ENCODE measurements at places on chromosomes 1 and 21.
A peak's percentile ranks its signal among the peaks of the same experiment; 100 is the strongest.

DNA sequence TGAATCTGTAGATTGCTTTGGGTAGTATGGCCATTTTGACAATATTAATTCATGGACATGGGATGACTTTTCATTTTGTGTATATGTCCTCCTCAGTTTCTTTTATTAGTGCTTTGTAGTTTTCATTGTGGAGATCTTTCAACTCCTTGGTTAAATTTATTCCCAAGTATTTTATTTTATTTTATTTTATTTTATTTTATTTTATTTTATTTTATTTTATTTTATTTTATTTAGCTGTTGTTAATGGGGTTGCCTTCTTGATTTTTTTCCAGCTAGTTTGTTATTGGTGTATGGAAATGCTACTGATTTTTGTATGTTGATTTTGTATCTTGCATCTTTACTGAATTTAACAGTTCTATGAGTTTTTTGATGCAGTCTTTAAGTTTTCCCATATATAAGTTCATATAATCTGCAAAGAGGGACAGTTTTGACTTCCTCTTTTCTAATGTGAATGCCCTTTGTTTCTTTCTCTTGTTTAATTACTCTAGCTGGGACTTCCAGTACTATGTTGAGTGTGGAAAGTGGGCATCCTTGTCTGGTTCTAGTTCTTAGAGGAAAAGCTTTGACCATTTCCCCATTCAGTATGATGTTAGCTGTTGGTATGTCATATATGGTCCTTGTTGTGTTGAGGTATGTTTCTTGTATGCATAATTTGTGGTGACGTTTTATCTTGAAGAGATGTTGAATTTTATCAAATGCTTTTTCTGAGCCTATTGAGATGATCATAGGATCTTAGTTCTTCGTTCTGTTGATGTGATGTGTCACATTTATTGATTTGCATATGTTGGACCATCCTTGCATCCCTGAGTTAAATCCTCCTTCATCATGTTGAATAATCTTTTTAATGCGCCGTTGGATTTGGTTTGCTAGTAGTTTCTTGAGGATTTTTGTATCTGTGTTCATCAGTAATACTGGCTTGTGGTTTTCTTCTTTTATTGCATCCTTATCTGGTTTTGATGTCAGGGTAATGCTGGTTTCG lies 14.3 kb downstream of the CEPT1 start:
- no peak for DNase-seq

GRCh38 chr1:209265301-209265700 lies 318.2 kb upstream of the CAMK1G start:
- DNase-seq: no peak

DNA sequence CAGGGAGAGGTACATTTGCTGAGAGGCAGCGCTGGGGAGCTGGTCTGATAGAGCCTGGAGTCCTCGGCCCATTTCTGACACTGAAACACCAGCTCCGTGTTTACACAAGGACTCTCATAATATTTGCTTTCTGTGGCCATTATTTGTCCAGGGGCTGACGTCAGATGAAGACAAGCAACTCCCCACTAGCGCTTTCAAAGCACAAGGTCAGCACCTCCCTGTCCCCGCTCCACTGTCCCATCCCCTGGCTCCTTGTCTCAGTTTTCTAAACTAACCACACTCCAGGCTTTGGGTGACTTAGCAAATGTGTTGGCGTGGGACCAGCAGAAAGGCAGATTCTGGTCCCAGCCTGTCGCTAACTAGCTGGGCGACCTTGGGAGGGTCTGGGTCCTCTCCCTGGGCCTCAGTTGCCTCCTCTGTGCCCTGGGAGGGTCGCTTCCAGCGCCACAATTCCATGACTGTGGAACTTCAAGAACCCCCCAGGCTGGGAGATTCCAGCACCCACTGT lies 37.4 kb upstream of the ZBTB40 start:
- peak; percentile 24 for DNase-seq

GRCh38 chr1:3911981-3912808 lies 12.1 kb upstream of the C1orf174 start:
- no peak for DNase-seq

GRCh38 chr1:41242342-41243078 lies 404 bp upstream of the SCMH1 start:
- no peak for DNase-seq

- no peak for DNase-seq
Measured at GRCh38 chr21:19640964-19641363, 1237.4 kb upstream of the TMPRSS15 start.

GRCh38 chr21:41361053-41361785 lies 608 bp upstream of the MX2 start:
- DNase-seq: no peak

- DNase-seq: no peak
Measured at GRCh38 chr1:29338908-29339575, 102.7 kb downstream of the PTPRU start.

DNA sequence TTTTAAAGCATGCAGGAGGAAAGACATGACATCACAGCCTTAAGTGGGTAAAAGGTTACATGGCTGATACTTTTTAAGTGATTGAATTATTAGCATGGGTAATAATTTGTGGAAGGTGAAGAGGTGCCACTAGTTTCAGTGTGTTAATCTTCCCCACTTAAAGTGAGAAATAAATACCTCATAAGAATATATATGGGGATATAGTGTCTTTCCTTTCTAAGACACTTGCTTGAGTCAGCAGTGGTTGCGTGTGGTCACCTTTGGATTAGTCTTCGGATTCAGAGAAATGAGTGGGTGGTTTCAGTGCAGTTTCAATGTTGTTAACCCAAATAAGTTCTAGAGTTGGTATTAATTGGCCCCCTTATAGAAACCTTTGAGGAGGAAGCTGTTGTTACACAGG lies 94.1 kb downstream of the ADGRL2 start:
- no peak for DNase-seq

GRCh38 chr1:21262293-21263051 lies 27.8 kb downstream of the ECE1 start:
- DNase-seq: no peak

DNA sequence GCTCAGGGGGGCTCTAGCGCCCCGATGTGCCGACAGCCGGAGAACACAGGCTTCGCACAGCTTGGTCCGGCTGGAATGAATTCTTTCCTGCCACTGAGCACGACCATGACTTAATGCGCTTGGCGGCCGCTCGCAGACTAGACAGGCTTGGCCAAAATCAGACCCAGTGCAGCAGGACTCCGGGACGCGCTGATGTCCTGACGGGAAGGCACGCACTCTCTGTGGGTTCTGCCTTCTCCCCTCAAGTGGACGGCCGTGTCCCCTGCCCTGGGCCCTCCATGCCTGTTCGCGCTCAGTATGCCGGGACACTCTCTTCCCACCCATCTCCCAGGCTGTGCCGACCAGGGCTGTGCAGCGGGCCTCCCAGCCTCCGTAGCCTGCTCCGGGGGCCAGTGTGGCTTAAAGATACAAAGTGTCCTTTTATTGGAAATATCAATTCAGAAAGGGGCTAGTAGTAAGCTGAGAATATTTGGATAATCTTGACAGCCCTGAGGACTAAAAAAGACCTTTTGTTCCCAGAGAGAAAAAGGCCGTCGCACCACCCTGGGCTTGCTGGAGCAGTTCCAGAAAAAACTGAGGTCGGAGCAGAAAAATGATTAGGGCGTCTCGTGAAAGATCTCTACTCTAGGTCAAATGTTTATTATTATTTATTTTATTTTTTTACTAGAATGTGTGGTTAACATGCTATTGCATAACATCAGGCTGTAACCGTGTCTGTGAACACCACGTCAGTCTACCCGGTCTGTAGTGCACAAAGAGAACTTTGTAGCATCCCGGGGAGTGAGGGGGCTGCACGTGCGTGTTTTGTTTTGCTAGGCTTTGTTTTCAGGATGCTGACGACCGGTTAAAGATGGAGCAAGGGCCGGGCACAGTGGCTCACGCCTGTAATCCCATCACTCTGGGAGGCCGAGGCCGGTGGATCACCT lies 88.1 kb upstream of the ARHGEF16 start:
- no peak for DNase-seq

DNA sequence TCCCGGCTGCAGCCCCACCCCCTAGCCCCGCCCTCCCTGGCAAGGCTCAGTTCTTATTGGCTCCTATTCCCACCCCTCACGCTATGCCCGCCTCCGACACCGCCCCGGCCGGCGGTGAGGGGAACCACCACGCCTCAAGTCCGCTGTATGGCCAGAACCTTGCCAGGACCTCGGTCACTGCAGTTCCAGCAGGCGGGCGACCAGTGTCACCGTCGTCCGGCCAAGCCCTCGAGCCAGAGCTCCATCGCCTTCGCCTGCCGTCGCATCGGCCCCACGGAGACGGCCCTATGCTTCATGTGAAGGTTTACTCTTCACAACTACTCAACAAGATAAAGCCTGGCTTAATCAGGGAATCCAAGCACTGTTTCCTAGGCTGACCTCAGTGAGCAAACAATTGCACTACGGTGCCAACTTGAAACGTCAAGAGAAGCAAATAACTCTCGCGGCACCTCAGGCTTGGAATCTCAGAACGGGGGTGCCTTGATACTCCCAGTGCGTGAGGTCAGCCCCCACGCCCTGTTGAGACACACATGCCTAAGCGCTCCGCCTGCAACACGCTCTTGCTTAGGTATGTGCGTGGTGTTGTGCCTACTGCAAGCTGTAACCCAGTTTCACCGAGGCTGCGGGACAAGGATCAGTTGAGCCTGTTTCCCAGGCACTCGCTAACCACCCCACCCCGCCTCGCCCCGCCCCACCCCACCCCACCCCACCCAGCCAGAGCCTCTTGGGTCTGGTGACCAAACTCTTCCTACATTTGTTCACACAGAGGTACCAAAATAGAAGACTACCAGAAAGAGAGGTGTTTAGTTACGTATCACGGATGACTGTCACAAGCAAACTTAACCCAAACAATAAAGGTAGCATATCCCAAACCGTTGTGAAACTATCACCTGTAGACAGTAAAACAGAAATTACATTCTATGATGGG lies 498 bp upstream of the DENND2C start:
- no peak for DNase-seq

- no peak for DNase-seq
Measured at GRCh38 chr1:176558561-176558960, 95.6 kb downstream of the PAPPA2 start.

DNA sequence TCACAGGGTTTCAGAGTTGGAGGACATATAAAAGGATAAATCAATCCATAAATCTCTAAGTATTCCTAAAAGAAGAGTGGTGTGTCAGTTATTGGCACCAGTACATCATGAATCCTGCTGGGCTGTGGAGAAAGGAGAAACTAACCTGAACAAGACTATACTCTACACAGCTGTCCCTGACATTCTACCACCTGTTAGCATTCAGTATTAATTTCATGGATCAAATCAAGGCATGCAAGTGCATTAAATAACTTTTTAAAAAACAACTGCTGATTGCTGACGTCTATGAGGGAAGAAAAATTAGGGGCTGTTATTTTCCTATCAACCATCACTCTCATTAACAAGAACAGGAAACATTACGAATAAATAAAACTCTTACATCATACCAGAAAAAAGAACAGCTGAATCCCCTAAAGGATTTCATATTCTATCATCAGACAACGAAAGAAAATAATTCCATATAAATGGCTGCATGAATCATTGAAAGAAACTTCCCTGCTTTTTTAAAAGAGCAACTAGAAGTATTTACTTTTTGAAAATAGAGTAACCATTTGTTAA lies 121.7 kb downstream of the ATF6 start:
- DNase-seq: no peak

- no peak for DNase-seq
Measured at GRCh38 chr1:245475126-245475525, 320.3 kb downstream of the KIF26B start.

DNA sequence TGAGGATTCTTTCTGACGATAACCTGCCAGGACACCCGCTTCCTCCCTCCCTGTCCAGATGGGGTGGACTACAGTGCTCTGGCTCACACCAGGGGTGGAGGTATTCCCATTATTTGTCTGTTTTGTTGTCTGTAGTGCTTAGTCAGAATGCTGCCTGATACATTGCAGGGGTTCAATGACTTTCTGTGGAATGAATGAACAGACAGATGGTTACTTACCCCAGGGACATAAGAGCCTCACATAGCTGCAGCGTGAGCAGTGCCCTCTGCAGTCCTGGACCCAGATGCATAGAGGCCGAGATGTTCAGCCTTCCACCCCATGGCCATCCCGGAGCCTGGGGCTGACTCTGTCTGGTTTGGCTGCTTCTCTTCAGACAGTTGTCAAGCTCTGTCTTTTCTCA lies 13.0 kb upstream of the F3 start:
- DNase-seq: no peak

DNA sequence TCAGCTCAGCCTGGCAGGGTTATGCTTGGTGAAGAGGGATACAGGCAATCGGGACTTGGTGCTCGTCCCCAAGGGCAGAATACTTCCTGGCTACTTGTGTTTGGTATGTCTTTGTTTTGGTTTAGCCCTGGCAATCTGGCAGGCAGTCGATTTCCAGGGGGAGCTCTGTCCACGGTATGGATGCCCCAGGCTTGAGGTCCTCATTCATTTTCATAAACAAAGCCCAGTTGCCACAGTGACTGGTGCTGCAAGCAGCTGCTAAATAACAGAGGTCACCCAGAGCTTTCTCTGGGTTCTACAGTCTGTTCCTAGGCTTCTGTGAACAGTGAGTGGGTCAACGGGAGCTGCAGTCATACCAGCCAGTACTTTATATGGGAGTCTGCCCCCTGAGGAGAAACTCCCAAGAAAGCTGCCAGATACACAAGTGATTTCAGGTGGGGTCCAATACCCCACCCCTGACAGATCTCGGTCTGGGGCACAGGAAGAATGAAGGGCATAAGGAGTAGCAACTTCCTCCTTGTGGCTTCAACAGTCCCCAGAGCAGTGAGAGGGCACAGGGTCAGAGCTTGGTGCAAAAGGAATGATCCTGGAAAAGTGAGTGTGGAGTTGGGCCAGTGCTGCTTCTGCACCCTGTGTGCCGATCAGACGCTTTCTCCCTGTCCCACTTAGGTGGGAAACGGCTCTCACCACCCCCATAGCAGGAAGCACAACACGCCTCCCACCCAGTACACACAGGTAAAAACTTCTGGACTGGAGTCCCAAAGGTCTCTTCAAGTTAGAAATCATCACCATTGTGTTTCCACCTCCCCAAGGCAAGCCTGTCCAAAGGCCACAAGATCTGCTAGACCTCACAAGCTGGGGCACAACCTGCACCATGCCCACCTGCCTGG lies 55.5 kb downstream of the TGFBR3 start:
- DNase-seq: no peak

DNA sequence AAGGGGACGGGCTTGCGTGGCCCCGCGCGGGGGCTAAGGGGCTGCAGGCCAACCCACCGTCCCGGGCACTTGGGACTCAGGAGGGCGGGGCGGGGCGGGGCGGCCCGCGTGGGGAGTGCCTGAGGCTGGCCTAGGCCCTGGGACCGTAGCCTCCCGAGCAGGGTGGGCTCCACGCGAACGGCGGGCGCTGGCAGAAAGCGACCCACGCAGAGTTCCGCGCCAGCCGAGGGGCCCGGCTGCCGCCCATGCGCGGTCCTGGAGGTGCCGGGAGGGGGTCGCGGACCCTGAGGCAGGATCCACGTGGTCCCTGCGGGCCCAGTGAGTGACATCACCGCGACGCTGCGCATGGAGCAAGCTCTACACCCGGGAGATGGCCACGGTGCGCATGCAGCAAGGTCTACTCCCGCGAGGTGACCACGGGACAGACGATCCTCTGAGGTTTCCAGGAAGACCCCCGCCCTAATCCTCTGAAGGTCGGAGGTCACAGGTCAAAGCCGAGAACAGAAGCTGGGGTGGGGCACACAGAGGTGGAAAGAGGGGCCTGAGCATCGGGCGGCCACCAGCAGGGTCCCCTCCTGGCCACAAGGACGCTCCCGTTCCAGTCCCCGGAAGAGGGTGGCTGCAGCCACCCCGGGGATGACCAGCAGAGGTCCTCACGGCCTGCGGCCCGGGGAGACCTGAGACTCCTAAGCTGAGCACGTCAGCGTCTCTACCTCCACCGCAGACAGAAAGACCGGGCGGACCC lies 13.5 kb upstream of the SLC19A1 start:
- DNase-seq: peak; percentile 40
